ENCODE measurements at places on chromosomes 16 and 17.

DNA sequence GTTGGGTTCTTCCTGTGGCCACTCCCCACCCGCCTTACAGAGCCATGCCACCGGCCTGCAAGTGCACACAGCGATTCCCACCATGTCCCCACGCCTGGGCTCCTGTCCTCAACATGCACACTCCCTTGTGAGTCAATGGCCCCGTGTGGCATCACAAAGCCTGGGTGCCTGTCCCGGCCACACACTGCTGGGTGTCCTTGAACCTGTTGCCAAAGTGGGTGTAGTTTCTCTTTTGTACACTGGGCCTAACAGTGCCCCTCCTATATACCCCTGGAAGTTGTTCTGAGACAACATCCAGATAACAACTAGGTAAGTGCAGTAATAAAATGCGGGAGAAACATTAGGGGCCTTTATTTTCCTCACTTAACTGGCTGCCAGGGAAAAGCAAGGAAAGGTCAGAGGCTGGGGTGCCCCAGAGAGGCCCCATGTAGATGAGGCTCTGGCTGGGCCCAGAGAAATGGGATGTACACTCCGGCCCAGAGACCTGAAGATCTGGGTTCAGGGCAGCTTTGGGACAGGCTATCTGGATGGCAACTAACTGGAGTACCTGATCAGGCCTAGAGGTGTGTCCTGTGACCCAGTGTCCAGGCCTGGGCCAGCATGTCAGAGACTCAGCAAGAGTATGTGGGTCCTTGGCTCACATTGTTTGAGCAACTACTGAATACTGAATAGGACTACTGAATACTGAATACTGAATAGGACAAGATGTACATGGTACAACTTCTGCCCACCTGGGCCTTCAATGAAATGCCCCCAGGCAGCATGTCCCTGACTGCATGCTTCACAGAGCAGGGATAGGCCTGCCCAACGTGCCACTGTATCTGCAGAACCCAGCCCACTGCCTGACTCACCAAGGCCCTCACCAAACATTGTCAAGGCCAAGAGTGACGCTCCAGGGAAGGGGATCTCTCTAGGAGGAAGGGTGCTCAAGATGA lies 8.3 kb downstream of the ABCC3 start:
- no peak for DNase-seq

- DNase-seq = no peak
These were observed 12.0 kb downstream of the RARA start for GRCh38 chr17:40320756-40321523.

- no peak for DNase-seq
These were observed 24.9 kb downstream of the ACSF3 start for GRCh38 chr16:89118361-89119165.

DNA sequence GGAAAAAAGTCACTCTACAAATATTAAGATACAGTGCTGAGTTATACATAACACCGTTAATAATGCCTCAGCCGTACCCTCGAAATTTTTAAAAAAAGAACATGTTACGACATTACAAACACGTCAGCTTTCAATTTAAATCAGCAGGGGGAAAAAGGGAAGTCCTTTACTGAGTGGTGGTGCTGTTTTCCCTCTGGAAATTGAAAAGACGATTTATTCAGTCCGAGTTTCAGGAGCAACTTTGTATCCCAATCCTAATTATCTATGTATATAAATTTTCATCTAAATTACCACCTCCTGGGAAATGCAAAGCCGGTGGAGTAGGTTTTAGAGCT lies 1.3 kb downstream of the NETO2 start:
- peak; percentile 29 for DNase-seq

DNA sequence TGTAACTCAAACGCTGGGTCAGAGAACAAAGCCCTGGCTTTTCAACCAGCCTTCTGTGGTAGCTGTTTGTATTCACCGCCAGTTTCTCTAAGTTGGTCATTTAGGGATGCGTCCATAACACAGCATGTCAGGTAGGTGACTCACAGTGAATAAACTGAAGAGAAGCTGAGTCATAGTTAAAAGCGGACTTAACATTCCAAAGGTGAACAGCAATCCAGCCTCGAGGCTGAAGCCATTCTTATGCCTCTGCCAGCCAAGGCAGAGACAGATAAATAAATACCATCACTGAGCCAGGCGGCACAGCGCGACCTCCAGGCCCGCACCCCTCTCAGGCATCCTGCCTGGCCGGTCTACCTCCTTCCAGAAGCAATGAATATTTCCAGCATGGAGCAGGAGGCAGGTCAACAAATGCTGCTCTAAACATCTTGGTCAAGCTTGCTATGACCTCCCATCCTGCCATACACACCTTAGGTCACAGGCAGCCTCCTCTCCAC lies 12.4 kb upstream of the CACNG4 start:
- no peak for DNase-seq

- DNase-seq = no peak
These were observed 26.1 kb upstream of the ABCA8 start for GRCh38 chr17:68981288-68981687.
